Stimulated activated CD8-positive, alpha-beta memory T cell treated with anti-CD3 and anti-CD28 coated beads, Interleukin-7, amount 100 ng/mL, for 1 hour (primary cell): ENCODE measurements at places on chromosomes 6 and 20.
A peak's percentile ranks its signal among the peaks of the same experiment; 100 is the strongest.

- no peak for DNase-seq
Measured at GRCh38 chr6:27502508-27503435, 29.9 kb upstream of the ZNF184 start.

DNA sequence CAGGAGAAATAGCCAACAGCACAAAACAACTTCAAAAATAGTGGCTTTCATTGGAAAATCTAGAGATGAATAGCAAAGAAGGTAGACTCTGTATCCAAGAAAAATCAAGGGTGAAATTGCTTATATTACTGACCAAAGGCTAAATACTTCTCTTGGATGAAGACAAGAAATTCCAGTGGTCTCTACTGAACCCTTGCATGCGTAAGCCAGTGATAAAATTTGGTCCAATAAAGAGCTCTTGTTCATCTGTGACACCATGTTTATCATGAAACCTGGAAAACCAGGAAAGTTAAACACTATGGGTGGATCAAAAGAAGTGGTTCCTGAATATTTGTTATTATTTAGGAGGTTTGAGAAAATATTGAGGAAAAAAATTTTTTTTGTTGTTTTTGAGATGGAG lies 25.6 kb upstream of the SASH1 start:
- DNase-seq: no peak

- no peak for DNase-seq
Measured at GRCh38 chr6:40290816-40291215, 296.3 kb downstream of the LRFN2 start.

DNA sequence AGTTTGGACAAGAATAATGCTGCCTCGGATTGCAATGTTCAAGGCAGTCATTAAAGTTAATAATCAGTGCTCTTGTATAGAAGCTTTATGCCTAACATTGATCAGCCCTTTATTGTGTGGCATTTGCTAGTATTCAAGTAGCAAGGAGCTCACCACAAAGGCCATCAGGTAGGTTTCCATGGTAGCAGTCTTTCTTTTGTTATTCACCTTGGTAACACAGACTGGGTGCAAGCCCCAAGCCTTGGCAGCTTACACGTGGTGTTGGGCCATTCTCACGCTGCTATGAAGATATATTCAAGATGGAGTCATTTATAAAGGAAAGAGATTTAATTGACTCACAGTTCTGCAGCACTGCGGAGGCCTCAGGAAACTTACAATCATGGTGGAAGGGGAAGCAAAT lies 149.3 kb downstream of the ADAT2 start:
- DNase-seq: no peak

GRCh38 chr6:20404641-20405032 lies 3.0 kb downstream of the E2F3 start:
- DNase-seq: peak; percentile 40

- DNase-seq: no peak
Measured at GRCh38 chr6:878179-878578, 185.2 kb upstream of the EXOC2 start.

DNA sequence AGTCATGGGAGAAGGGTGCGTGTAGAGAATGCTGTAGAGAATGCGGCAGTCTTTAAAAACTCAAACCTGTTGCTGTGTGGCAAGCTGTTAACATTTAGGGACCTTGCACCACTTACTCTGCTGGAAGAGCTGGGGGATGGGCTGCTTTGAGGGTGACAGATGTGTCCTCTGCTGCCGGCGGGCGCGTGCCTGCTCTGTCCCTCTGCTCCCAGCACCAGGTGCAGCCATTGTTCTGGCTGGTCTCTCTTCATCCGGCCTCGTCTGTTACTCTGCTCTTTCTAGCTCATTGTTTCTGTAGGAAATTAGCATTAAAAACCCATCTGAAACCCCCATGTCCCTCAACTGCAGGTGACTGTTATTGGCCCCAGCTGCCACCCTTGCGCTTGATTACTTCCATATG lies 78.5 kb downstream of the CBFA2T2 start:
- no peak for DNase-seq

DNA sequence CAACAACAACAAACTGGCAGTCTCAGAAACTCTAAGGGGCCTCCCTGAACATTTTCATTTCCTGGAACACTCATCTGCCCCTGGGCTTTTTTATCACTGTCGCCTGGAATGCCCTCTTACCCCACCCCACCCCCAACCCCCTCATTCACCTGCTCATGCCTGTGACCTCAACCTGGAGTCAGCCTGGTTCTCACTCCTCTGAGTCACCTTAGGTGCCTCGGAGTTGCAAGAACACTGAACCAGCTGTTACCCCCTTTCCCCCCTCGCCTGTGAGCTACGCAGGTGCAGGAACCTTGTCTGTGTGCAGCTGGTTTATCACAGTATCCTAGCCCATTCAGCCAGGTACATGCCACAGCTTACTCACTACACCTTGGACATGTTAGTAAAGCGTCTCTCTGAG lies 12.8 kb upstream of the SNAI1 start:
- no peak for DNase-seq
